ENCODE measurements at places on chromosomes 2 and 18.

DNA sequence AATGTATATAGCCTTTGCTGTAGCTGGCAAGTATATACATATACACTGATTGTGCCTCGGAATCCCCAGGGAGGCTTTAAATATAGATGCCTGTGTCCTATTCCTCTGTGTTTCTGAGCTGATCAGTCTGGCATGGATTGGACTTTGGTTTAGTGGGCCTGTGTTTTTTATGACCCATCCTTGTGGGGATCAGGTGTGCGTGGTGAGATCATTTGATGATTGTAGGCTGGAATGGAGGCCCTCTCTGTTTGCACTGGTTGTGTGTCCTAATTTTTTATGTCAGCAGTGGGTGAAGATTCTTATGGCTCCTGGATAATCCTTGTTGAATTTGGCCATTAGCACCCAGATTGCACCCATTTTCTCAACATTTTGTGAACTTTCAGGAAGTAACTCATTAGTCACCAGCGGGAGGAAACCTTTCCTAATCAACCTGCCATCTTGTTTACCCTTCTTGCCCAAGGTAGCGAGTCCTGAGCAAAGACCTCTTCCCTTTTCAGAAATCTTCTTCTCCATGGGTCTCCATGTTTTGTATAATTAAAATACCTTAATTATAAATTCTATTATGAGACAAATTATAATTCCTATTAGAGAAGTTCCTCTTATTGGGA, 75.8 kb downstream of the UGGT1 start:
- no peak for DNase-seq
- H3K27ac ChIP-seq: no peak overlapping the region
- H3K27me3 ChIP-seq: no peaks in the 10 kb centered on the region
- no peak overlapping the region for H3K4me3 ChIP-seq
- peaks cover 69% of the 10 kb centered on the region for H3K36me3 ChIP-seq

DNA sequence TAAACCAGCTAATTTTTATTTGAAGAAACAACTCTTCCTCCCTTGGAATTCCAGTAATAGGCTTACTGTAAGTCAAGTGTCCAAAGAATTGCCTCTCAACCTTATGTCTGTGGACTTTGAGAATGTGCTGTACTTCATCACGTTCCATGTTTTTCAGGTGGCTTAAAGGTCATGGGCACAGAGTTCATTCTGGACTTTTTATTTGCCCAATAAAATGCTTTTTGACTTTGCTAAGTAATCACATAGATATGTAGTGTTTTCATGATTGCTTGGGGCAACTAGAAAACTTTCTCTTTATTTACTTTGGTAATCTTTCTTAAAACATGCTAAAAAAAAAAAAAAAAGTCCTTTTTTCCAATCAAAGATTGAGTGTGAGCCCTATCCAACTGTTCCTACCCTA, 10.4 kb upstream of the DNAH7 start:
- DNase-seq: no peak
- no peaks in the 10 kb centered on the region for H3K36me3 ChIP-seq
- no peak overlapping the region for H3K4me3 ChIP-seq
- no peaks in the 10 kb centered on the region for H3K27me3 ChIP-seq
- H3K27ac ChIP-seq: no peak overlapping the region

- no peak for DNase-seq
- no peaks in the 10 kb centered on the region for H3K36me3 ChIP-seq
- no peaks in the 10 kb centered on the region for H3K27me3 ChIP-seq
- H3K27ac ChIP-seq: no peak overlapping the region
- H3K4me3 ChIP-seq: peak overlapping the region; percentile 37
Measured at GRCh38 chr2:38528534-38528933, 74.2 kb downstream of the HNRNPLL start.

GRCh38 chr2:203681978-203682377, 24.5 kb upstream of the CD28 start:
- no peak for DNase-seq
- no peak overlapping the region for H3K4me3 ChIP-seq
- H3K4me1 ChIP-seq: peaks cover 51% of the 10 kb centered on the region
- no peaks in the 10 kb centered on the region for H3K36me3 ChIP-seq
- peak overlapping the region; percentile 8 for H3K27ac ChIP-seq

DNA sequence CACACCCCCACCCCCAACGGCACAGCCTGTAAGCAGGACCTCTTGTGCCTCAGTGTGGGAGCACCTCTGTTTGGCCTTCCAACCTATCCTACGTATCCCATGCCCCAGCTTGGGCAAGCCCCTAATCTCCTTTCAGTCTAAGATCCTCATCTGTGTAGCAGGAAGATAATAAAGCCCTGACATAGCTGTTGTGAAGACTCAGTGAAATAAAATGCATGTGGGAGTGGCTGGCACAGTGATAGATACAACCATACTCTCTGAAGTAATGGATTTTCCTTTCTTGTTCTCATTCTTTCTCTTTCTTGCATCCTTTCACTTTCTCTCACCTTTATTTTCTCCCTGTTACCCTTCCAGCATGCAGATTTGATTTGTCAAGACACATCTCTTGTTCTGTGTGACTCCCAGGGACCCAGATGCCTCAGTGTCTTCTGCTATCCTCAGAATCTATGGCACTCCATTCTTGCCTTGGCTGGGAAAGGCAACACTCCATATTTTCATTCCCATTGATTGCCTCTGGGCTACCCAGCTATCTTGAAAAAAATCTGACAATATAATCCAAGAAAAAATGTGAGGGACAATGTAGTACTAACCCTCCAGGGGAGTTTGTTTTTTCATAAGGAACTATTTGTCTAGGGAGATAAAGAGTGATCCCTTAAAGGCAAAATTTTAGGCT, 207.2 kb upstream of the SETBP1 start:
- H3K36me3 ChIP-seq: no peaks in the 10 kb centered on the region
- no peak overlapping the region for H3K27ac ChIP-seq
- no peaks in the 10 kb centered on the region for H3K27me3 ChIP-seq

GRCh38 chr2:43199492-43200488, 26.6 kb downstream of the ZFP36L2 start:
- no peak for DNase-seq
- no peaks in the 10 kb centered on the region for H3K36me3 ChIP-seq
- peaks cover 5% of the 10 kb centered on the region for H3K4me1 ChIP-seq
- no peak overlapping the region for H3K27ac ChIP-seq

DNA sequence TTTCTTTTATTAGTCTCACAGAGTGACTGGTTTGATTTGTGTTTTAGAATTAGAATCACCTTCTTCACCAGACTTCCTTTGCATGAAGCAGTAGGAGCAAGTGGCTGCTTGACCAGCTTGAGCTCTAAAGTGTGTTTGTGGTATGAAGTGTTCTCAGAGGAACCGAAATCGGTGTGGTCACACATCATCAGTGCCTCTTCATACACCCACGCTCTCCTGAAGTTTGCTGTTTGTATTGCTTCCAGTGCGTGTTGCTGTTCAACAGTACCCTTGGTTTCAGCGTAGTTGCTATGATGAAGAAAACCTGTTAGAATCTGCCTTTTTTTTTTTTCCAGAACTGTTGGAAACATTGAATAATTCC, 77.9 kb downstream of the LIMS1 start:
- DNase-seq: no peak
- H3K4me1 ChIP-seq: peaks cover 57% of the 10 kb centered on the region
- H3K4me3 ChIP-seq: no peak overlapping the region
- no peaks in the 10 kb centered on the region for H3K27me3 ChIP-seq
- no peak overlapping the region for H3K27ac ChIP-seq

GRCh38 chr2:2664989-2665833, 334.1 kb upstream of the MYT1L start:
- DNase-seq: no peak
- no peaks in the 10 kb centered on the region for H3K36me3 ChIP-seq
- peak overlapping the region; percentile 46 for H3K27ac ChIP-seq
- H3K4me3 ChIP-seq: no peak overlapping the region
- H3K27me3 ChIP-seq: no peaks in the 10 kb centered on the region

- no peak for DNase-seq
- no peak overlapping the region for H3K4me3 ChIP-seq
- H3K27me3 ChIP-seq: no peaks in the 10 kb centered on the region
- H3K36me3 ChIP-seq: no peaks in the 10 kb centered on the region
- H3K4me1 ChIP-seq: no peaks in the 10 kb centered on the region
Measured at GRCh38 chr2:228700638-228701037, 519.2 kb upstream of the SPHKAP start.
